Activated naive CD8-positive, alpha-beta T cell treated with anti-CD3 and anti-CD28 coated beads for 36 hours (primary cell): ENCODE measurements at places on chromosomes 2 and 18. TPM values are rescaled to one million over a fixed set of nuclear protein-coding genes. Genes with fewer than 3 reads are reported as not detected.

Gene TIGD1
- 7.0 TPM for total RNA-seq

Gene CAVIN2
- not detected for total RNA-seq

Gene PTPN18
- total RNA-seq, result 37.2 TPM

Gene SPATS2L
- 8.1 TPM for total RNA-seq

Gene CROCC2
- not detected for total RNA-seq

Gene LIPG
- 0.64 TPM for total RNA-seq

Gene IL37
- not detected for total RNA-seq

Gene C2orf42
- total RNA-seq, result 16.0 TPM

DNA sequence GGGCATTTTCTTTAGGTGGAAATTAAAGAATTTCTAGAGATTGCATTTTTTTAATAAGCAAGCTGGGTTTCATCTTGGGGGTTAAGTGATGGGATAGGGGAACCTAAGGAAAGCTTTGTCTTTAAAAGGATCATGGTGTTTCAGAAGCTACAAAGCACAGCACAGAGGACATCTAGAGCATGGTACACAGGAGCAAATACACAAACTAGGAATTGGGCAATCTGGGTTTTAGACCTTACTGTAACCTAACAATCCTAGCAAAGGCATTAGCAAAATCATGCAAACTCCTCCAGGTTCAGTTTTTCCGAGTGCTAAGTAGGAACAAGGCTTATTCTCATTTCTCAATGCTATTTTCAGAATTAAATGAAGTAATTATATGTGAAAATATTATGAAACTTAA, 134.1 kb downstream of the CD226 start:
- no peak for DNase-seq

- DNase-seq, result no peak
Observed at GRCh38 chr2:118103951-118104940, 16.0 kb downstream of the INSIG2 start.

DNA sequence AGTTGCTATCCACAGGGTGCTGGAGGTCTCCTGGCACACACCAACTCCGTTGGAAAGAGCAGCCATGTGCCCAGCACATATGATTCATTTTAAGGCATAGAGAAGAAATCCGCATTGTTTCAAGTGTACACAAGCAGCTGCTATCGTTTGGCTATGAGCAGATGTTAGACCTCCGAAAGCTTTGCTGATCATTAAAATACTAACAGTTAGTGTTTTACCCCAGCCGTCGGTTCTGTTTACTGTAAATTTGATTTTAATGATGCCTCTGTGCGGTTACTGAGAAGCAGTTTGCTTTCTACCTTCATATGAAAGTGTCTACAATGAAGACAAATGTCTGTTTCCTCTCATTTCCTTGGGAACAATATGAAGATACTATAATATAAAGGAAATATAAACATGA, 154.9 kb downstream of the PTGR3 start:
- DNase-seq, result no peak

GRCh38 chr18:39795350-39795749, 2159.7 kb upstream of the PIK3C3 start:
- DNase-seq, result no peak

GRCh38 chr2:15799432-15799827, 140.9 kb upstream of the MYCN start:
- DNase-seq, result no peak

GRCh38 chr2:19709553-19709952, 192.2 kb downstream of the TTC32 start:
- no peak for DNase-seq

- no peak for DNase-seq
Observed at GRCh38 chr2:14094592-14094991, 537.9 kb upstream of the LRATD1 start.

GRCh38 chr2:223008162-223008561, 43.8 kb upstream of the KCNE4 start:
- no peak for DNase-seq
